ENCODE measurements at places on chromosomes 16 and 17.

- no peak for DNase-seq
Measured at GRCh38 chr16:13110124-13110796, 208.9 kb downstream of the SHISA9 start.

DNA sequence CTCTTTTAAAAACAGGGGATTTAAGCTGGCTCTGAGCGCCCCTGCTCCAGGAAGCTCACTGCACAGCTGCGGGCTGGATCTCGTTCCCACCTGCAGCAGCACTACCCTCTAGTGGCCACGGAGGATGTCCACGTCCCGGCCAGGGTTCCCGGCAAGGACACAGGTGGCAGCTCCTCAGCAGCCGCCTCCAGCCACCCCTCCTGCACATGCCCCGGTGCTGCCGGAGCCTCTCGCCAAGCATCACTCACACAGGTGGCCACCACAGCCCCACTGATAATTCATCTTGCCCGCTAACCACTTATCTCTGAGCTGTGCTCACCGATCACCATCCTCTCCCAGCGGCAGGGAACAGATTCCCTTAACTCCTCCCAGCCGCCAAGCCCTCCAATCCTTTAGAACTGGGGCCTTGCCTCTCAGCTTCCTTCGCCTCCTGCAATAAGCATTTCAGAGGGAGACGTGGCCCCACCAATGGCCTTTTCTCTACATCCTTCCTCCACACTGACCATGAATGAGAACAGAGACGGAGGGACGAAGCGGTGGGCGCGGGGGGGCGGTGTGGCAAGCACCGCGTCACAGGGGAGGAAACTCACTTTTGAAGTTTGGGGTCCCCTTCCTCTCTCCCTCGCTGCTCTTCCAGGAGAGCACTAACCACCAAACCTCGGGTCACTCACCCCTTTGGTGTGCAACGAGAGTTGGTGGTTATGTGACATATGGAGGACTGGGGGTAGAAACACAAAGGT, 222.1 kb downstream of the RBFOX3 start:
- DNase-seq: no peak

GRCh38 chr16:69859105-69859989, 91.8 kb upstream of the CLEC18A start:
- DNase-seq: no peak

- no peak for DNase-seq
Measured at GRCh38 chr16:50360779-50361178, 8.0 kb downstream of the BRD7 start.

DNA sequence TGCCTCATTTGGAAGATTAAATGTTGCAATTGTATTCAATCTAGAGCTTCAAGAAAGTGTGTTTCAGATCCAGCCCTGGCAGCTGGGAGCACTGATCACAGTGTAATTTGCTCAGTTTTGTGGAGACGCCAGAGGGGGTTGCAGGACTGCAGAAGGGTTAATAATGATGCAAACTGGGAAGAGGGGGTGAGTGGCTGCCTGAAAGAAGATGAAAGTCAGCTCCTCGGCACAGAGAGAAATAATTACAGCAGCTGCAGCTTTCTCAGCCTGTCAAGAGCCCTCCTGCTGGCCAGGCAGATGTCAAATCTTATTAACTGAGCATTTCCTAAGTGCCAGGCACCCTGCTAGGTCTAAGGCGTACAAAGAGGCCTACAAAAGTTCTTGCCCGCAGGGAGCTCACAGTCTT, 97.7 kb downstream of the ZNF18 start:
- no peak for DNase-seq

DNA sequence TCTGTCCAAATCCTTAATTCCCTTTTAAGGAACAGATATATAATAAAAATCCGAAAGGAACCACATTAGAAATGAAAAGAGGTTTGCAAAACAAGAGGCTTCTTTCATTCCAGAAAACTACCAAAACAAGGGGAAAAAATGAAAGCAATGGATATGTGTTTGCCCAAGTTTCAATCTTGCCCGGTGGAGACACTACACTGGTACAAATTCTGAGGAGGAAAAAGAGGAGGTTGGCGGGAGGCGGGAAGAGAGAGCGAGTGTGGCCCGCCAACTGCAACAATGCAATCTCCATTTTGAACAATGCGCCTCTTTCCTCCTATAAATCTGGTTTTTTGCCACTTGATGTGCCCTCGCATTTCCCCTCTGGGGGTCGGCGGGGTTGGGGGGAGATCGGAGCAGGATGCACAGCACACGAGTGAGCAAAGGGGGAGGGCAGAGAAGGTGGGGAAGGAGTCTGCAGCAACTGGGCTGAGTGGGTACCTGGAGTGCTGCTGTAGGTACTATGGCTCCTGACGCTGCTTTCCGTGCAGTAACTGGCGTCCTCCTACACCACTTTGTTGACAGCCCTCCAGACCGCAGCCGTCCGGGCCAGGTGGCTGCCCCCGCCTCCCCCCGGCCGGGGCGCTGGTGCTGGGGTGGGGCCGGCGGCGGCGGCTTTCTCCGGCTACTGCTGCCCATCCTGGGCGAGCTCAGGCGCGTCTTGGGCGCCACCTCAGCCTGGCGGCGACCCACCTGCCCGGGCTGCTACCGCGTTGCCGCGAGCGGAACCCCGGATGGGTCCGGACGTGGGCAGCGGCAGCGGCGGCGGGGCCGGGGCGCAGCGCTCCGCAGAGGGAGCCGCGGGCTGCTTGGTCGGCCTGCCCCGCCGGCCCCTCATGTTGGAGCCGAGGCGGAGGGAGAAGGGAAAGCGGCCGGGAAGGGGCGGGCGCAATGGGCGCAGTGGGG, 93.8 kb upstream of the PLEKHM1 start:
- no peak for DNase-seq

DNA sequence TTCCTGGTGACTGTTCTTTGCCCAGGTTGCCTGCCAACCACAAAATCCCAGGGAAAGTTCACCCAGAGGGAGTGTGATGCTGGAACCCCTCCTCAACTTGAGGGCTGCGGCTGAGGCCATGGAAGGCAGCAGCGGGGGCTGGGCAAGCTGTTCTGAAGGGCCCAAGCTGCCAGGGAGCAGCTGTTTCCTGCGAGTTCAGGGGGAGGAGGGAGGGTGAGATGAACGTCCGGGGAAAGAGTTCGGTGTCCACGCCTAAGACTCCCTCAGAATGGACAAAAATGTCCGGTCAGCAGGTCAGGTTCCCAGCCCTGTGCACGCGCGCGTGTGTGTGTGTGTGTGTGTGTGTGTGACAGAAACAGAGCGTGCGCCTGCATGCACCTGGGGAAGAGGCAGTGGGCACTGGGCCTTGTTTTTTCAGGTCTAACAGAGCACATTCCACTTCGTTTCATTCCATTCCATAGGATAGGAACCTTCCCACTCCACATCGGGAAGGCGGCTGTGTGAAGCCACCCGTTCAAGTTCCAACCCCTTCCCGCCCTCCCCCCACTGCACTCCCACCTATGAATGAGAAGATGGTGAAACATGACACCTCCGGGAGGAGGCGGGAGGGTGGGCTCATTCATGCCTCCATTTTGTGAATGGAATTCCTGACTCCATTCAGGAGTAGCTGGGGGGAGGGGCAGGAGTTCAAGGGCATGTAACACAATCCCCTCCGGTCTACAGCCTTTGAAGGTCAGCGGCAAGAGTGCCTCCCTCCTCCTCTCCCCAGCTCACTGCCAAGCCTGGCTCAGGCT, 15.7 kb downstream of the ETV4 start:
- no peak for DNase-seq

DNA sequence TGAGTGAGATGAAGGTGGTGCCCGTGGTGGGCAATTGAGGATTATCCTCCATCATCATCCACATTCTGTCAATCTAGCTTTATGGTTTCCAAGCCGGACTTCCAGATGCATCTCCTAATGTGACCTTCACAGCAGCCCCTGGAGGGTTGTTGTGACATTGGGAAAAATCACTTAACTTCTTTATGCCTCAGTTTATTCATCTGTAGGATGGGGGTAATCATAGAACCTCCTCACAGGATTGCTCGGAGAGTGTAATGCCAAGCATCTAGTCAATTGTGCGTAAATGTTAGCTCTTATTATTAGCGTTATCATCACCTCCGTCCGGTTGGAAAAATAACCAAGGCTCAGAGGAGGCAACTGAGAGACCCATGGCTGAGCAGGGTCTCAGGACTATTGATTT, 214.0 kb downstream of the CCDC182 start:
- no peak for DNase-seq

- DNase-seq: no peak
Measured at GRCh38 chr16:84502581-84502980, 1.9 kb downstream of the MEAK7 start.

- DNase-seq: no peak
Measured at GRCh38 chr17:63378411-63379375, 67.4 kb downstream of the CYB561 start.

GRCh38 chr17:29078183-29079045, 35.5 kb downstream of the PIPOX start:
- no peak for DNase-seq

DNA sequence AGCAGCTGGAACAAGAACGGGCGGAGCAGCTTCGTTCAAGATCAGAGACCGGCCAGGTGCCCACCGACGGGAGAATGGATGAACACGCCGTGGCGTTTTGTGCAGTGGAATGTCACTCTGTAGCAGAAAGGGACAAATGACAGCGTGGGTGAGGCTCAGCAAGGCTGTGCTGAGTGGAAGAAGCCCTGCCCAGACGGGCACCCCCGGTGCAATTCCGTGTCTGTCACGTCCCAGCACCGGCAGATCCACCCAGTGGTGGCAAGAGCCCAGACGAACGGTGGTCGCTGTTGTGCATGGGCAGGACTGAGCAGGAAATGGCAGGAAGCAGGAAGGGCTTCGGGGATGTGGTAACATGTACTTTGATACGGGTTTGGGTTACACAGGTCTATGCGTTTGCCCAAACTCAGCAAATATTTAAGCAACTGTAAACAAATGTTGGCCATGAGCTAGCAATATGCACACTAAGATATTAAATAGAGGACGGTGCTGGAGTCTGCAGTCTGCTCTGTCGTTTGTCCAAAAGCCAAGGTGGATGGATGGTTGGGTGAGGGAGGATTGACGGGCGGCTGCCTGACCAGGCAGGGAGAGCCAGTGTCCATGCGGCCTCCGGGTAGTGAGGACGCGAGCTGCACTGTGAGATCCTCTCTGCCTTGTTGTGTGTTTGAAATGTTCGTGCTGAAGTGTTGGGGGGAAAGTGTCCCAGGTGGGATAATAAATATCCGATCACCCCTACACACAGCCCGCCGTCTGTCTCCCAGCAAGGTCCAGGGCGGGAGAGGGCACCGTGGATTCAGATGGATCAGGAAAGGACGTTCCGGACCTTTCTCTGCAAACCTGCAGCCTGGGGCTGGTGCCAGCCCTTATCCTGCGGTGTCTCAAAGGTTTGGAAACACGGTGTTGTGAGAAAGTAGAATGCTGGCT, 48.4 kb downstream of the COX4I1 start:
- no peak for DNase-seq

DNA sequence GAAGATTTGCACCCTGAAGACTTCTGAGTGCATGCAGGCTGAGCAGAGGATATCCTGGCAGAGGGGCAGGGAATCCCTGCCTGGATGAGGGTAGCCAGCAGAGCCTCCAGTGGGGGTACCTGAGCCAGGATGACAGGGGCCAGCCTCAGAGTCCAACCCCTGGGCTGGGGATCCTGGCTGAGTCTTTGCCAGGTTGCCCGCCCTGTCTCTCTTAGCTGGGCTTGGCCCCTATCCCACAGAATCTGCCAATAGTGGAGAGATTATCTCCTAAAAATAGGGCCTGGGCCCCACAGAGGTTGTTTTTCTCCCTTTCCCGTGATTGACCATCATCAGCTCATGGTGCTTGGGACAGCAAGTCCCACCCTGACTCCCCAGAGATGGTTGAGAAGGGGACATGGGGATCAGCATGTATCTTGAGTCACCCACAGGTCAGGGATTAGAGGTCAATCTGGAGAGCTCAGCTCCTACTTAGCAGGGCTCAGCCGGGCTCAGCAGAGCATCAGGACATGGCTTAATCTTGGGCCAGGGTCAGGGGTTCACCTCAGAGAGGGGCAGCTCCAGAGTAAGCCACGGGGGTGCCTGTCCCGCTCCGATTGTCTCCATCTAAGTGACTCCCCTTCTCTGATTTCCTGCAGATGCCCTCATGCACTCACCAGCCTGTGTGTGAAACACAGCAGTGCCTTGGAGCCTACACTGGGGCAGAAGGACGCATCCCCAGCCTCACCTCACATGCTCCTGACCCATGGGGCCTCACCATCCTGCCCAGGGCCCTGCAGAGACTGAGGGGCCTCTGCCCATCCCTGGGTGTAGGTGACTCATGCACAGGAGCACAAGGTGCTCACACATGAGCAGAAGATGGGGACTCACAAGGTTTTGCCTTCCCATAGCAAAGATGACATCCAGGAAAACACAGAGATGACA, 11.5 kb downstream of the CDH16 start:
- no peak for DNase-seq

- DNase-seq: no peak
Measured at GRCh38 chr16:49539758-49540157, 166.2 kb downstream of the C16orf78 start.

GRCh38 chr17:28747051-28747691, 3.4 kb downstream of the TRAF4 start:
- DNase-seq: no peak

DNA sequence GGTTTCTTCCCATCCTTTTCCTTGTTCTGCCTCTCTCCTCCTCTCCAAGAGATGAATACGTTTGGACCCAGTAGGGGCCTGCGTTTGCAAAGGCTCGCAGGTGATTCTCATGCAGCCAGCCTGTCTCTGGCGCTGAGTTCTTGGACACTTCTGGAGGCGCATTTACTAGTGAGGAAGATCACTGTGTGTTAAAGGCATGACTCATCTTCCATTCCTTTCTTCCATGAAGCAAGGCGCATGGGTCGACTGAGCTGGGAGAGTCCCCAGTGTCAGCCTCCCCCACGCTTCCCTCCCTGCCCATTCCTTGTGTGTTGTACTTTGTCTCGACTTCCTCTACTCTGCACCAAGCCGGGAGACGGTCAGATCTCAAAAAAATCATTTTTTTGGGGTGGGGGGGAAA, 159.9 kb upstream of the EEF2KMT start:
- no peak for DNase-seq

GRCh38 chr17:8806926-8807550, 7.9 kb upstream of the MFSD6L start:
- DNase-seq: no peak

DNA sequence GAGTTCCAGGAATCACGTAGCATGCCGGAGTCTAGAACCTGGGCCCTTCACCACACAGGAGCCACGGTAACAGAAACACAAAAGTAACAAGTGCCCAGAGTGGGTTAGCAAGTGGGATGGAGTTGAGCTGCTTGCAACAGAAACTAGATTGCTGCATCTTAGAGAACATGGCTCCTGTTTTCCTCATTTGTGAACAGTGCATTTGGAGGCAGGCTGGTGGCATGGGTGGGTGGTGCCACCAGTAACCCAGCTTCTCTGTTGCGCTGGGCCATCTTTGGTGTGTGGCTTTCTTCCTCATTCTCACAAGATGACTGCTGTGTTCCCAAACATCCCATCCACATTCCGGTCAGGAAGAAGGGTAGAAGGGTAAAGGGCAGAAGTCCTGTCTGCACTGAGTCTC, 95.5 kb downstream of the KATNIP start:
- no peak for DNase-seq

DNA sequence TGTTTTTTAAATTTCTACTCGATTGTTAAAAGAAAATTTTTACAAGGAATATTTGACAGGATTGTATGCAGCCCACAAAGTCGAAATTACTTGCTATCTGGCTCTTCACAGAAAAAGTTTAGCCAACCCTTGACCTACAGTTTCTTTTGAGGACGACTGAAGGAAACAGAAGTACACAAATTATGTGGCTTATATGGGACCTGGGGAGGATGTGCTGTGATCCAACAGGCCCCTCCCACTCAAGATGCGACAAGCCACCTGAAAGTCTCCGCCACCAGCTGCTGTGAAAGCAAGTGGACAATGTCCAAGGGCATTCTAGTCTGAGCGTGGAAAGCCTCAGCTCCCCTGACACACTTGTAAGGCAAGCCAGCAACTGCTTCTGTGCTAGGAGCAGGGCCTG, 42.4 kb upstream of the SLC25A19 start:
- no peak for DNase-seq

- no peak for DNase-seq
Measured at GRCh38 chr17:72393553-72393952, 272.7 kb downstream of the SOX9 start.

Data from stimulated activated CD8-positive, alpha-beta memory T cell treated with anti-CD3 and anti-CD28 coated beads, Interleukin-4, amount 100 ng/mL, for 1 hour (primary cell).